Natural killer cell treated with Interleukin-12 subunit alpha and Interleukin-12 subunit beta and Interleukin-15 and Interleukin-18, amount 100 ng/mL, for 72 hours (primary cell): ENCODE measurements at places on chromosomes 2 and 18. TPM values are rescaled to one million over a fixed set of nuclear protein-coding genes. Genes with fewer than 3 reads are reported as not detected.

The AOX1 gene
- total RNA-seq: 0.26 TPM

GRCh38 chr2:205428811-205429210, 253.5 kb upstream of the NRP2 start:
- H3K27ac ChIP-seq: no peak overlapping the region
- no peaks in the 10 kb centered on the region for H3K27me3 ChIP-seq
- H3K36me3 ChIP-seq: no peaks in the 10 kb centered on the region
- no peak for DNase-seq
- no peaks in the 10 kb centered on the region for H3K4me1 ChIP-seq
- H3K4me3 ChIP-seq: no peak overlapping the region

- H3K27ac ChIP-seq: peak overlapping the region; percentile 98
- H3K27me3 ChIP-seq: no peaks in the 10 kb centered on the region
- peaks cover 18% of the 10 kb centered on the region for H3K36me3 ChIP-seq
- peaks cover 38% of the 10 kb centered on the region for H3K4me1 ChIP-seq
- H3K4me3 ChIP-seq: peak overlapping the region; percentile 92
- DNase-seq: peak; percentile 70
These were observed 809 bp downstream of the DBI start for GRCh38 chr2:119367472-119368099.

The RMDN2 gene
- total RNA-seq: 3.2 TPM

- no peak overlapping the region for H3K27ac ChIP-seq
- peaks cover 1% of the 10 kb centered on the region for H3K27me3 ChIP-seq
- H3K36me3 ChIP-seq: peaks cover 8% of the 10 kb centered on the region
- H3K4me1 ChIP-seq: no peaks in the 10 kb centered on the region
- no peak overlapping the region for H3K4me3 ChIP-seq
These were observed 49.1 kb downstream of the CCDC195 start for GRCh38 chr2:224666951-224667553.

- H3K27me3 ChIP-seq: no peaks in the 10 kb centered on the region
- no peak for DNase-seq
- no peak overlapping the region for H3K27ac ChIP-seq
- no peaks in the 10 kb centered on the region for H3K4me1 ChIP-seq
- no peaks in the 10 kb centered on the region for H3K36me3 ChIP-seq
These were observed 437.0 kb downstream of the PARD3B start for GRCh38 chr2:204982303-204982702.

GRCh38 chr2:9327873-9328352, 95.4 kb downstream of the ITGB1BP1 start:
- no peaks in the 10 kb centered on the region for H3K36me3 ChIP-seq
- DNase-seq: no peak
- H3K27ac ChIP-seq: no peak overlapping the region
- H3K4me1 ChIP-seq: no peaks in the 10 kb centered on the region

DNA sequence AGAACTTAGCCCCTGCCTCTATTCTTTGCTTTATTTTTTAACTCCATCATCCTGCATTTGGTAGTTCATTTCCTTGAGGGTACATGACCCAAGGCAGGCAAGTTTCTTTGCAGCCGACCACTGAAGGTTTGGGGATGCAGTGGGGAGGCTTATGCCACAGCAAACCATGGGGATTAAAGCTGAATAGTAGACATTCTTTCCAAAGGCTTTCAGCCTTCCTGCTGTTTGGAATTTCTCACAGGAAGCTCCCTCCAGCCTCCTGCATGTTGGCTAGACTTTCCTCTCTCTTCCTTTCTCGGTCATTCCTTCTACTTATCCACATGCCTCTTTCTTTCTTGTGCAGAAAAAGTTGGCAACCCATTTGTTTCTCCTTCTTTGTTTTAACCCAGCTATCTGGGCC, 77.3 kb downstream of the SOCS6 start:
- DNase-seq: no peak
- peaks cover 12% of the 10 kb centered on the region for H3K27me3 ChIP-seq
- H3K36me3 ChIP-seq: no peaks in the 10 kb centered on the region
- H3K4me3 ChIP-seq: no peak overlapping the region

DNA sequence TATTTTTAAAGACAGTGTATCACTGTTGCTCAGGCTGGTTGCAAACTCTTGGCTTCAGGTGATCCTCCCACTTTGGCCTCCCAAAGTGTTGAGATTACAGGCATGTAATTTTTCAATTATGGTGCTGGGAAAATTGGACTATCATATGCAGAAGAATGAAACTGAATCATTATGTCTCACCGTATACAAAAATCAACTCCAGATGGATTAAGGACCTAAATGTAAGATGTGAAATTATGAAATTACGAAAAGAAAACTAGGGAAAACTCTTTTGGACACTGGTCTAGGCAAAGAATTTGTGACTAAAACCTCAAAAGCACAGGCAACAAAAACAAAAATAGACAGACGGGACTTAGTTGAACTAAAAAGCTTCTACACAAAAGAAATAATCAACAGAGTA, 31.2 kb downstream of the MAP3K2 start:
- H3K36me3 ChIP-seq: no peaks in the 10 kb centered on the region
- peaks cover 32% of the 10 kb centered on the region for H3K4me1 ChIP-seq
- no peak overlapping the region for H3K4me3 ChIP-seq
- H3K27me3 ChIP-seq: no peaks in the 10 kb centered on the region
- DNase-seq: no peak
- H3K27ac ChIP-seq: no peak overlapping the region

- H3K27ac ChIP-seq: no peak overlapping the region
- H3K4me3 ChIP-seq: no peak overlapping the region
- H3K4me1 ChIP-seq: peaks cover 14% of the 10 kb centered on the region
- H3K36me3 ChIP-seq: no peaks in the 10 kb centered on the region
These were observed 19.2 kb downstream of the SH3RF3 start for GRCh38 chr2:109148117-109148746.
